ENCODE measurements at places on chromosomes 12 and 14. TPM values are rescaled to one million over a fixed set of nuclear protein-coding genes. Genes with fewer than 3 reads are reported as not detected.

SYT1 gene
- total RNA-seq: 1.8 TPM

GRCh38 chr12:127400221-127400620 lies 866.7 kb upstream of the TMEM132C start:
- no peak for DNase-seq

GRCh38 chr12:48157889-48158370 lies 615 bp upstream of the ASB8 start:
- no peak for DNase-seq

- no peak for DNase-seq
Measured at GRCh38 chr14:99271221-99271941, 616 bp downstream of the BCL11B start.

ZNF740 gene
- 23.2 TPM for total RNA-seq

TC2N gene
- 72.6 TPM for total RNA-seq

GRCh38 chr12:25713264-25713663 lies 160.2 kb upstream of the LMNTD1 start:
- no peak for DNase-seq

KCNK13 gene
- 0.28 TPM for total RNA-seq

- DNase-seq: no peak
Measured at GRCh38 chr12:120077260-120077659, 39.3 kb downstream of the RAB35 start.

GRCh38 chr12:38332814-38333213 lies 16.2 kb downstream of the ALG10B start:
- no peak for DNase-seq

DNA sequence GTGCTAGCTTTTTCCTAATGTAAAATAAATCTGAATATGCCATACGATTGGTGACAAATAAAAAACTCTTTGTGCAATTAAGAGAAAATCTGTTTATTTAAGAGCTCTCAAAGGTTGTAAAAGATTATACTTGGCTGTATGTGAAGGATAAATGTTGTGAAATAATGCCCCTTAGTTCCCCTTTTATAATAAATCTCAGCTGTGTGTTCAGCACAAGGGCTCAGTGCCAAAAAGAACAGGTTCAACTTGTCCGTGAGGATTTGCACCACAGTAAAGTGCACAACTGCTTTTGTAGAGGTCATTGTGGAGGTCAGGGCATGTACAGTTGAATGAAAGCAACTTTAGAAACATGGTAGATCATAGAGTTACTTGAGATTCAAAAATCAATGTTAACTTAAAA lies 118.6 kb downstream of the TRMT5 start:
- DNase-seq: peak; percentile 57

GRCh38 chr12:114499338-114499737 lies 93.4 kb upstream of the TBX5 start:
- DNase-seq: no peak

- no peak for DNase-seq
Measured at GRCh38 chr14:94682736-94683135, 70.5 kb downstream of the SERPINA3 start.

DNA sequence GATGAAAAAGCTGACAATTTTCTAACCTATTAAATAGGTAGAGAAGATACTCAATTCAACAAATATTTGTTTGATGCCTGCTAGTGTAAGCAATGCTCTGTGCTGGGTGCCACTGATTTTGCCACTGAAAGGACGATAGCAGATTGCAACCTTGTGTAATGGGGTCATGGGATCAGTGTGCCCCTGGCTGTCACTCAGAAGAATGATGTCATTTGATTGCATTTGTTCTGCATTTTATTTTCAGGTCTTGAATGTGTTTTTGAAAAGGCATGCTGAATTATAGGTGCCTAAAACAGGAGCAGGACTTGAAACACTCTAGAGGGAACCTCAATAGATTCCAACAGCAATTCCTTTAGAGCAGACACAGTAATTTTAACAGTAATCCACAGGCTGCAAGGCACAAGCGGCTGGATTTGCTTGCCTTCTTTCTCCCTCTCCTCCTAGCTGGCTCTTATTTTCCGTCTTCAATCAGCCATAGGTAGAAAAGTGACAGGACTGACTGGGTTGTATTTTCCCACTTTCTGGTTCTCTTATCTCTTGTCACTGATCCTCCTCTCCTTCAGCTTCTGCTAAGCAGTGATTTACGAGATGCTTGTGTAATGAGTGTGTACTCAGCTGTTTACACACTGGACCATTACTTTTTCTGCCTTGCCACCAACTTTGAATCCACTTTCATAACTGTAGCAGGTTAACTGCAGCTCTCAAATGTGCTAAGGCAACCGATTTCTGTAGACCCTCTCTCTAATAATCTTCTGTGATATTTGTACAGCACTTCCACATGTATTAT lies 4.1 kb downstream of the PLXNC1 start:
- DNase-seq: peak; percentile 40

- no peak for DNase-seq
Measured at GRCh38 chr12:6250343-6250742, 50.1 kb downstream of the CD9 start.

TMPRSS12 gene
- total RNA-seq: not detected

- no peak for DNase-seq
Measured at GRCh38 chr14:22370084-22370847, 218.8 kb downstream of the DAD1 start.

NEUROD4 gene
- total RNA-seq: not detected

DNA sequence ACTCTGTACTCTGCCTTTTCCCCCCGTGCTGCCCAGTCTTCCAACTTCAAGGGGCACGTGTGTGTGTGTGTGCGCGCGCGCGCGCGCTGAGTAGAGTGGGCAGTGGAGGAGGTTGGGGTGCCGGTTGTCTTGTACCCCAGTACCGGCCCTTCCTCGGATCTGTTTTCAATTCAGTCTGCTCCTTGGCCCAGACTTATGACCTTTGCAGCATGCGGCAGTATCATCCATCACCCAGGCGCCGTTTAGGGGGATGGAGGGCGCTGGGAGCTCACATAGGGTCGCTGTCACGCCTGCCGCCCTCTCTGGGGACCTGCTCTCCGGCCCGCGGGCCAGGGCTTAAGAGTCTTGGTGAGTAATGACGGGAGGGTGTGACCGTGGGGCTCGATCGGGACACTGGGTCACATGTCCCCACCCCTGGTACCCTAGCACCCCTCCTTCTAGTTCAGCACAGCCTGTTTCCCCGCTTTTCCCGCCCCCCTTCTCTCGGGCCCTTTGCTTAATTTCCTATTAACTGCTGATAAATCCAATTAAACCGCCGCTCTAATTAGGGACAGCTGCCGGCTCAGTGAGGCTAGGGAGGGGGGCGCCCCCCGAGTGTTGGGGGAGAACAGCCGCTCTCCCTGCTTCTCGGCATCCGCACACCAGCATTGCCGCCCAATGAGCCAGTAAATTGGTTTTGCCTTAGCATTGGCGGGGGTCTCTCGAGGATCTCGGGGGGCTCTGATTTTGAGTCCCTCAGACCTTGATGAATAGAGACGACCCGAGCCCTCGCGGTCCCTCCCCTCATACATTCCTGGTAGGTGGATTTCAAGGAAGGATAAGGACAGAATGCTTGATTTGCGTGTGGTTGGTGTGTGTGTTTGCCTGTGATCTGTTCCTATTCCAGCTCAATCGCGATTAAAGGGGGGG lies 9.3 kb downstream of the STAC3 start:
- no peak for DNase-seq

GLIPR1 gene
- total RNA-seq: 6.9 TPM
